ENCODE measurements at places on chromosomes 5 and 9.

GRCh38 chr5:21613971-21614488 lies 1239.1 kb downstream of the CDH12 start:
- DNase-seq = no peak

- DNase-seq = no peak
Observed at GRCh38 chr5:51988634-51989033, 605.4 kb downstream of the ISL1 start.

GRCh38 chr5:42491699-42492098 lies 68.5 kb downstream of the GHR start:
- no peak for DNase-seq

GRCh38 chr5:127298656-127299055 lies 8.1 kb downstream of the MEGF10 start:
- no peak for DNase-seq

- no peak for DNase-seq
Observed at GRCh38 chr9:71620746-71621145, 147.6 kb downstream of the CEMIP2 start.

DNA sequence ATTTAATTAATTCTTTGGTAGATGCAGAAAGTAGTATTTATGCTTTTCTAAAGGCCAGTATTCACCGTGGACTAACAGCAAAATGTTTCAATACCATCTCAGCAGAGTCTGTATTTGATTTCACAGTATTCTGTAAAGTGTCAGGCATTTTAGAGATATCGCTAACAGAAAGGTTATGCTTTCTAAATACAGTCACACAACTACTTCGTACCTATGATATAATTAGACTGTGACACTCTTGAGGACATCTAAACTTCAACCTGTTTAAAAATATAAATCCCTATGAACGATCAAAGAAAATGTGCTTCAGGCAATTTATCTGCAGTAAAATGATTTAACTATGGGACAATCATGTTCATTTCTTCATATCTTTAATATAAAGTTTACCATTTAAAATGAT lies 41.7 kb upstream of the JAK2 start:
- DNase-seq = no peak

DNA sequence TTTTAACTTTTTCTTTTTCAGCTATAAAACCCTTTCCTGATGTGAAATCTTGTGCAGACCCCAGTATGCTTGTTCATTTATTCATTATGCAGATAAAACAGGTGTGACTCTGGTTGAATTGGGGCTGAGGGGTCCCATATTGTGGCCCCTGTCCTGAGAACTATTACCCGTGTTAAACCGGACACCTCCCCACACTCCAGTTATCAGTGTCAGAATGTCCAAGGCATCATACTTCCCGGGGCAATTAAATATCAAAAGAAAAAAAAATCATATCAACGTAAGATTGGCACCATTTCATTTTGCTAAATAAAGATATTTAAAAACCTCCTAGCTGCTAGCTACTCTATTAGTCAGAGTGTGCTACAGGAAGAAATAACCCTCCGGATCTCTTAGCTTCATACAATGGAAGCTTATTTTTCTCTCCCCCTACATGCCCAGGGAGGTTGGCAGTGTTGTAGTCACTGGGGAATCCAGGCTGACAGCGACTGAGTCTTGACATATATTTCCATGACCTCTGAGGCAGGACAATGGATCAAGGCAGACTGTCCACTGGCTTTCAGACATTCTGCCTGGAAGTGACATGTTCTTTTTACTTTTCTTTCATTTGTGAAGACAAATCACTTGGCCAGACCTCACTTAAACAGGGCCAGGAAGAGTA lies 170.0 kb downstream of the SEC61B start:
- DNase-seq = no peak

GRCh38 chr9:110847671-110848070 lies 179.1 kb downstream of the MUSK start:
- DNase-seq = no peak

DNA sequence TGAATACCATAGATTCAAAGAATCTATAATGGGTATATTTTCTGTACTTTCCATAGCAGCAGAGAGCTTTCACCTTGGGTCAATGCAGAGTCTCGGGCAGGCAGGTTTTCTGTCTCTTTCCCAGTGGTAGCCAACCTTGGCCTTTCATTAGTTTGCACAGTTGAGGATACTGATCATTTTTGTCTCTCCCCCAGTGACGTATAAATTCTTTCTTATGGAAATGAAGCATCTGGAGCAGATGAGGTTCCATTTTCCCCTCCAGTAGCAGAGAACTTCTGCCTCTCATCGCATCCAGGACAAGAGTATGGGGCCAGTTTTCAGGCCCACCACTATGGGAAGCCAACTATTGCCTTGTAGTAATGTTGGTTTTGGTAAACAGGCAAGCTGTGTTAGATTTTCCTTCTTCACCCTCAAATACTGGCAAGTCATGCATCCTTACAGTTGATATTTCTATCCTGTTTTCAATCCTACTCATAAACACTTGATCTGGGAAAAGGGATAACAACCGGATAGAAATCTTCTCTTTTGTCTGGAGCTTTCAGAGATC lies 845.2 kb upstream of the CDH18 start:
- DNase-seq = no peak

- no peak for DNase-seq
Observed at GRCh38 chr9:18441261-18441660, 32.7 kb upstream of the ADAMTSL1 start.

DNA sequence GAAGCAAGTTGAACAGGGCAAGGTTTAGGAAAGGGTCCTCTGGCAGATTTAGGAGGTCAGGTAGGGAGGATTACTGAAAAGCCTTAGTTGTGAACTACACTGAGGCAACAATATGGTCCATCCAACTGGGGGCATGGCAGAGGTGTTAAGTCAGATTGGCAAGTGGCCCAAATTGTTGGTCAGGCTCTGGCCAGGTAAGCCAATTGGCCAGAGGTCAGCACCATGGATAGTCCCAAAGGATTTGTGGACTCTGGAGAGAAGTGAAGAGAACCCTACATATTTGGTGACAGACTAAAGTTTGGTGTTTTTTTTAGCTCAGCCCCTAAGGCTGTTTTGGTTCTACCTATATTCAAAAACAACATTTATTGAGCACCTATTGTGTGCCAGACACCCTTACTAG lies 39.1 kb upstream of the RASGRF2 start:
- DNase-seq = no peak

DNA sequence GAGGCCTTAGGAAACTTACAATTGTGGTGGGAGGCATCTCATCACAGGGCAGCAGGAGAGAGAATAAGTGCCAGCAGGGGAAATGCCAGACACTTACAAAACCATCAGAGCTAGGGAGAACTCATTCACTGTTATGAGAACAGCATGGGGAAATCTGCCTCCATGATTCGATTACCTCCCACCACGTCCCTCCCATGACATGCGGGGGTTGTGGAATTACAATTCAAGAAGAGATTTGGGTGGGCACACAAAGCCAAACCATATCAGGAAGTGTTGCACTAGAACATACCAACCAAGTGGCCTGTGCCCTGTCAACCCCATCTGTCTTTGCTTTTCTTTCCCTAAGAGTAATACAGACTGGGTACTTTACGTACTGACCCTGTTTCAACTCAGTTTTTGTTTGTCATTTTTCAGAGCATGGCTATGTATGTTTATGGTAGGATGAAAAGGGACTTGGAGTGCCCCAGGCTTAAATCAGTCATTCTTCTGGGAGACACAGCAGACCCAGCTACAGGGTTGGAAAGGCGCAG lies 58.3 kb upstream of the TGFBR1 start:
- no peak for DNase-seq

- DNase-seq = no peak
Observed at GRCh38 chr9:107175816-107176435, 107.2 kb upstream of the RAD23B start.

DNA sequence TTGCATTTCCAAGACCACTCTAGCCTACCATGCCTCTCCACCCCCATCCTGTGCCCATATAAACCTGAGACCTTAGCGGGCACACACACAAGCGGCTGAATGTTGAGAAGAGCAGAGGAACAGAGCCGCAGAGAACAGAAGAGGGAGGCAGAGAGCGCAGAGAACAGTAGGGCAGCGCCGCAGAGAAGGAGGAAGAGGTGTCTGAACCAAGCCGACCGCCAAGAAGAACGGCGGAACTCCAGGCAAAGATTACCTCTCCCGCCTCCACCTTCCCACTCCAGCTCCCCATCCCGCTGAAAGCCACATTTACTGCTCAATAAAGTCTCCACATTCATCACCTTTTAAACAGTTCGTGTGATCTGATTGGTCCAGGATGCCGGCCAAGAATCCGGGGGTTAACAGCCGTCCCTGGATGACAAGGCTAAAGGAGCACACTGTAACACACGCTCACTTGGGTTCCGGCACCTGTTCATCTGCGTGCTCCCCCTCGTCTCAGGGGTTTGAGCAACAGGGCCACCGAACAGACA lies 33.2 kb downstream of the GRIN3A start:
- peak; percentile 37 for DNase-seq

DNA sequence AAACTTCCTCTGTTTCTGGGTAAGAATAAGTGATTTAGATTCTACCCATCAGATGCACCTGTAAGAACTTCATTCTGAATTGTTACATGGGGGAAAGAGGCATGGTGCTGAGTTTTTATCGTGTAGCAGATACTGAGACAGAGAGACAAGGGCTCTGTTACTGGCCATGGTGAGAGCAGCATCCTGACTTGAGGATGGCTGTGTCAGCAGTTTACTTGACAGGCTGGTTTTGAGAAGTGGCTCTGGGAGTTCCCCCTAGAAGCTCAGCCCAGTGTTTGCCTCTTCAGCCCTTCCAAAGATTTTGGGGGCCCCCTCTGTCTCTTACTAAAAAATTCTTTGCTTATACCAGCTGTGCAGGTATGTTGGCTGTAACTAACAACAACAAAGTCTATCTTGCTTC lies 510.5 kb downstream of the LRRC70 start:
- DNase-seq = no peak

DNA sequence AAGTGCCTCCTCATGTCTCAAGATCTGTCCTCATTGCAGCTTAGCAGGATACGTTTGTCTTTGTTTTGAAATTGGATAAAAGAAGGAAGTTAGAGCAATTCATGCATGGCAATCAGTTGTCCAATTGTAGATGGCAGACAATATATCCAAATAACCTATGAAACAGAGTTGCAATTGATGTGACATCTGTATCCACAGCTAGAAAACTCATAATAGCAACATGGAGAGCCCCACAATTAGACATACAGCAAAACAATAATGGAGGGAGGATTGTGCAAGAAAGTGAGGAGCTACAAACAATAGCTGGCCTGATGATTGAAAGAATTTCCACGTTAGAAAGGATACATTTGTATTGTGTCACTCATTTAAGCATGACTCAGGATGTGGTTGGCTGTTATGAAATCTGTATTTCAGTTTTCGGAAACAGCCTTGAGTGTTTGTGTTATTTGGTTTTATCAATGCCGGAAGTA lies 132.0 kb downstream of the FAM174A start:
- no peak for DNase-seq

DNA sequence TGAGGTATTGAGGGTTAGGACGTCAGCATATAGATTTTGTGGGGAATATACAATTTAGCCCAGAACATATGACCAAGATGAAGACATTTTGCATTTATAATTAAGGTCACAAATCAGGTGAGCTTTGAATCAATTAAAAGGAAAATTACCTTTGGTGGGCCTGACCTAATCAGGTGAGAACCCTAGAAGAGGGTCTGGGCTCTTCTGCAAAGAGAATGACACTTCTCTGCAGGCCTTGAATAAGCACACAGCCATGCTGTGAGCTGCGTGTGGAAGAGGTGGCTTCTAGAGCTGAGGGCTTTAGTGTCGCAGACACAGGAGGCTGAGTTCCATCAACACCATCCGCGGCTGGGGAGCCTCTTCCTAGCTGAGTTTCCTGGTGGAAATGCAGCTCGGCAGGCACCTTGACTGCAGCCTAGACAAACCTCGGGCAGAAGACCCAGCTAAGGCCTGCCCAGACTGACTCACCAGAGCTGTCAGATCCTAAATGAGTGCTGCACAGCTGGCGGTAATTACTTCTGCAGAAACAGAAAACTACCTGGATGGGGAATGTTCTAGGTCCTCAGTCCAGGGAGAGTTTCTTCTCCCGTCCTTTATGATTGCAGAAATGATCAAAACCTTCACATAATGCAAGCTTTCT lies 287.5 kb upstream of the IRX1 start:
- DNase-seq = no peak

DNA sequence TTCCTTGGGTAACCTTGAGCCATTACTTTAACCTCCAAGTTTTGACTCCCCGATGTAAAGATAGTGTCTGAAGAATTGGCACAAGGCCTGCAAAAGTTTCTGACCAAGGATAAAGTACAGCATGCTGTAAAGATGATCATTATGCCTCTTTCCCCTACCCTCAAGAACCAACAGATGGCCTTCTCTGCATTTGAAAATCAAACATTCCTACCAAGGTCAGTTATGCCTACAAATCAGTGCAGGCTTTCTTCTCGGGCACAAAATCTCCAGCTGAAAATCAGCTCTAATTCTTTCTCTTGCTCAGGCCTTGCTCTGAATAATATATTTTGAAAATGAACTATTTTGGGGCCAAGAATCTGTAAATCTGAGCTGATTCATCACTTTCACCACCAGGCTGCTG lies 59.7 kb downstream of the PPP2R2B start:
- DNase-seq = no peak

DNA sequence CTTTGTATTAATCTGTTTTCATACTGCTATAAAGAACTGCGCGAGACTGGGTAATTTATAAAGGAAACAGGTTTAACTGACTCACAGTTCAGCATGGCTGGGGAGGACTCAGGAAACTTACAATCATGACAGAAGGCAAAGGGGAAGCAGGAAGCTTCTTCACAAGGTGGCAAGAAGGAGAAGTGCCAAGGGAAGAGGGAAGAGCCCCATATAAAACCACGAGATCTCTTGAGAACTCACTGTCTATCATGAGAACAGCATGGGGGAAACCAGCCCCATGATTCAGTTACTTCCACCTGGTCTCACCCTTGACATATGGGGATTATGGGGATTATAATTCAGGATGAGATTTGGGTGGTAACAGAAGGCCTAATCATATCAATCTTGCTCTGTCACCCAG lies 60.9 kb upstream of the CHD1 start:
- DNase-seq = no peak

DNA sequence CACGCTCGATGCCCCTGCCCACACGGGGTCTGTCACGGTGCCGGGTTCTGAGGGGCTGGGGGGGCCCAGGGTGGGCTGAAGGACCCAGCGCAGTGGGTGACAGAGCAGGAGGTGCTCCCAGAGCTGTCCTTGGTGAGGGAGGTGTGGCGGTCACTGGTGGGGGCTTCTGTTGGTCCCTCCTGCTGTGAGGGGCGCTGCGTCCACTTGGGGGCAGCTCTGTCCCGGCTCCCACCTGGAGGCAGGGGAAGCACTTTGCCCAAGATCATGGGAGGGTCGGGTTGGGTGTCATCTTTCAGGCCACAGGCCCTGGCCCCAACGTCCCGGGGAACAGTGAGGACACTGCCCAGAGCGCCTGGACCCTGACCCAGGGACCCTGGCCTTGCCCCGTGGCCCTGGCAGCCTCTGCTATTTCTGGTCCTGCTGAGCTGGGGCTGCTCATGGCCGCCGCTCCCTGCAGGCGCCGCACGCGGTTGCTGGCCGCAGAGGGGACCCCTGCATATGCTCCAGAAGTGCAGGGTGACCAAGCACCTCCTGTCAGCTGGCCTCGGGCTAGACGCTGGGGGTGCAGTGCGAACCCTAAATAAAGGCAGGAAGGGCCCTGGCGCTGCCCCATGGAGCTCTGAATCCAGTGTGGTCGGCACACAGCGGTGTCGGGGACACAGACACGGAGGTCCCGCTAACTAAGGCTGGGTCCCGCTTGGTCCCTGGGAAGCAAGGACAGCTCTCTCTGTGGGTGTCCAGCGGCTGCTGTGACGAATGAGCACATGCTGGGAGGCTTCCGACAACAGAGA lies 11.6 kb upstream of the RNU6ATAC start:
- DNase-seq = no peak

Measured in activated naive CD8-positive, alpha-beta T cell treated with anti-CD3 and anti-CD28 coated beads, Interleukin-2, amount 50 U/mL, for 24 hours (primary cell).